ENCODE measurements at places on chromosomes 2 and 18.

GRCh38 chr2:207332480-207333212 lies 166.9 kb upstream of the KLF7 start:
- DNase-seq = no peak

DNA sequence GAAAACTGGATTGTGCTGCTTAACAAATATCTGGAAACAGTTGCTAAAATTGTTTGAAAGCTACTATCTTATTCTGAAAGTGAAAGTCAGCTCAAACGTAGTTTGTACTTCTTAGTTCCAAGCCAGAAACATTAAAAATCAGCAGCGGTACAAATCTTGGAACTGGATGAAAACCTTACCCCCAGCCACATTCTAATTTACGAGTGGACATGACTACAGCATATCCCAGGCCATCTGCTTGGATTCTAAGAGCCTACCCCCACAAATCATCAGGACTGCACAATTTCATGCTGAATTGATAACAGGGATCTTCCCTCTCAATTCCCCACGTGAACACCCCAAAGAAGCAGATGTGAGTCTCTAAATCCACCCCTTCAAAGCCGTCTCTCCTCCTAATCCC lies 158.7 kb upstream of the NCKAP5 start:
- DNase-seq = no peak

DNA sequence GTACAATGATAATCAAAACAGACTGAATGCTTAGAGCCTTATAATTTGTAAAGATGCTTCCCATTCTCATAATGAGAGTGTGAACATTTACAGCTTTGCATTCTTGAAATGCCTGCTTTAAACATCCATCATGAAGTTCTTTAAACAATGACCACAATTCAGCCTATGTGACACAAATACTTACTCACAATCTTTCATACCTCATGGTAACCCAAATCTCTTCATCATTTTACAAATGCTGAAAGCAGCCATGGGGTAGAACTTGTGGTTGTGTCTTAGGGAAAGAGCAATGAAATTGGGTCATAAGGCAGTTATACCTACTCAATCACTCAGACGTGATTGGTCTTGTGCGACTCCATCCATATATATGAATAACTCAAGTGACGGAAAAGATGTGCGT lies 140.7 kb downstream of the RND3 start:
- DNase-seq = no peak

DNA sequence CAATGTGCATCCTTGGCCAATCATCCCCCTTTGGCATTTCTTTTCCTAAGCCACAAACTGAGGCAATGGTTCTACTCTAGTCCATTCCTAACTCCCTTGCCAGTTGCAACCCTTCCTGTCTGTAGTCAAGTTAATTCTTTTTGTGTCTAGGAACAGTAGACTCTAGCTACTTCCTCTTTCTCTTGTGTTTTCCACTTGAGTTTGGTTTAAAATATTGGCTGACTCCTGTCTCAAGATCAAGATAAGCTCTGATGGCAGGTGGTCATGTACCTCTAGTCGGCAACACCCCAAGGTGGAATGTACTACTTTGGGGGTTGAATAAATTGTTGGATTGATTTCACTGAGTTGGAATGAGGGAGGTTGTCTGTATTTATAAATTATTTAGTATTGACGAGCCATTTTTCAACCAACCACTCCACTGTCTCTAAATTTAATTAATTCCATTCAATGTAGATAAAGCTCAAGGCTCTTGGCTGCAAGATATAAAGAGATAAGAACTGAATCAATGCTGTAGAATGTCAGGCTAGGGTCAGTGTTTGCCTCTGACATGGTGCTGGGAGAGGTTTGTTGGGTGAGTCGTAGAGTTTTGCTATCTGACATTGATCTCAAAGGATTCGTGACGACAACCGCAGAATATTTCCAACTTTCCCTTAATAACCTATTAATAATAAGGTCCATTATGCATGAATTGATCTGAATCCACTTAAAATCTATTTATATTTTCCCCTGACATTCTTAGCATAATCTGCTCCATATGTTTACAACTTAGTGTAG lies 188.7 kb upstream of the APCDD1 start:
- no peak for DNase-seq

- DNase-seq = no peak
Measured at GRCh38 chr2:72562451-72563153, 263.2 kb downstream of the EXOC6B start.

DNA sequence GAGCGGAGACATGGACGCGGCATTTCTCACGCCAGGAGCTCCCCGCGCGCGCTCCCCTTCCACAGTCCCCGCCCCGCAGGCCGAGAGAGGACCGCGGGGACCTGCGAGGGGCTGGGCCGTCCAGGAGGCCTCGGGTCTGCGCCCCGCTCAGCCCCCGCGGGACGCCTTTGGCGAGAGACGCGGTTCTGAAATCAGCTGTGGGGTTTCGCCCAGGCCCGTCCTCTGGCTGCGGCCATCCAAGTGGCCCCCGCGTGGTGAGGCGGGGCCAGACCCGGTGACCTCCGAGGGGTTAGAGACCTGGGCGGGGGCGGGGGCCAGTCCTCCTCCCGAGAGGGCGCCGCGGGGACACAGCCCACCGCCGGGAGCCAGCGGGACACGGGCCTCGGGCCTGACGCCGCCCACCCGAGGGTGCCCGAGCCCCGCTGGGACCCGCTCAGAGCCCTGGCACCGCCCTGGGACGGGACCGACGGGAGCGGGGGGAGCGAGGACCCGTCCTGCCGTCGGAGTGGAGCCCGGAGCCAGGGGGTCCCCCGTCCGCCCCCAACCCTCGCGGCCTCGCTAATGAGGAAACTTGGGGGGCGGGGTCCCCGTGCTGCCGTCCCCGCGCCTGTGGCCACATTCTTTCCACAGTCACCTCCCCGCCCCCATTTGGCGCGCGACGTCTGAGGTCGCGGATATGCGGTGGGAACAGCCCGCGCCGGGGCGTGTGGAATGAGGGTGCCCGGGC lies 6.1 kb upstream of the SALL3 start:
- DNase-seq = no peak

GRCh38 chr2:181170256-181170655 lies 189.9 kb downstream of the UBE2E3 start:
- no peak for DNase-seq

GRCh38 chr2:157321466-157321865 lies 4.2 kb downstream of the ERMN start:
- DNase-seq = no peak

DNA sequence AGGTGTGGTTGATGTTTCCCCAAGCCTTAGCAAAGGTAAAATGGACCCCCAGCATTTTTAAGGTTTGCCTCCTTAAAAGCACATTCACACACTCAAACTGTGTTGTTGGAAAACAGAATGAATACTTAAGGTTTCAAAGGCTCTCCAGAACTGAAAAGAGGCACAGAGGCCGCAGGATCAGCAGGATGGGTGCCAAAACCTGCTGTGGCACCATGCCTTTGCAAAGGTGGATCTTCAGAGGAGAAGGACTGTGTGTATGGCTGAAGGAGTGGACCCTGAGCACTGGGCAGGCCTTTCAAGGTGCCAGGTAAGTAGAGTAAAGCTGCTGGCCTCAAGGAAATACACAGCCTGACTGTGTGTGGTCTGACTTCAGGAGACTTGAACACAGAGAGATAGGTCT lies 127.3 kb downstream of the XRCC5 start:
- DNase-seq = no peak

DNA sequence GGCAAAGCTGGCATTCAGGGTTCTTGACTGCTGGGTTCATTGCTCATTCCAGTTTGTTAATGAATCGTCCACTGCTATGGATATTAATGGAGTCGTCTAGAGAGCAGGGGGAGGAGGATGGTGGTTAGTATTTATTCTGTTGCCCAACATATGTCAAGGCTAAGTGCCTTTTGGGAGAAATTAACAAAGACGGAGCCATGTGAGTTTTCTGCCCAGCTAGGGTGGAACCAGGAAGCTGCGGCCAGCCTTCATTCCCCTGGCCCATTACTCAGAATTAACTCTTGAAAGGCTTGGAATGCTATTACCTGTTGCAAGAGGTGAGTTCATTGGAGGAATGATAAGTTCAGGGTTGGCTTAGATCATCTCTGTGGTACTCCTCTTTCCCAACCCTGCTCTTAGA lies 19.3 kb downstream of the IGFBP2 start:
- DNase-seq = no peak

DNA sequence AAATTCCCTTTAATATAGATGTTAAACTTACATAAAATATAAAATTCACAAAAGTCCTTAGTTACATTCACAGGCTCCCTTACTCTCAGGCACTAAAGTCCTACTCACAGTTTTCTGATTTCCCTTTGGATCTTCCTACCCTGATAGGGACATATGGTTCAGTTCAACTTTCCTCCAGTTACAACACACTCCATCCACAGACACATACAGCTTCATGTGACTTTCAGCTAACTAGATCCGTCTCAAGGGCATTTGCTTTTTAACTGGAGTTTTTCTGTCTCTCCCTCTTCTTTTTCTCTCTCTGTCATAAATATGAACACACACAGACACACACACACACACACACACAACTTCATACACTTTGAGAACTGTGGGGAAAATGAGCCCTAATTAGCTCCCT lies 419.2 kb downstream of the LRP1B start:
- DNase-seq = no peak

- no peak for DNase-seq
Measured at GRCh38 chr2:12441750-12442475, 274.8 kb upstream of the TRIB2 start.

DNA sequence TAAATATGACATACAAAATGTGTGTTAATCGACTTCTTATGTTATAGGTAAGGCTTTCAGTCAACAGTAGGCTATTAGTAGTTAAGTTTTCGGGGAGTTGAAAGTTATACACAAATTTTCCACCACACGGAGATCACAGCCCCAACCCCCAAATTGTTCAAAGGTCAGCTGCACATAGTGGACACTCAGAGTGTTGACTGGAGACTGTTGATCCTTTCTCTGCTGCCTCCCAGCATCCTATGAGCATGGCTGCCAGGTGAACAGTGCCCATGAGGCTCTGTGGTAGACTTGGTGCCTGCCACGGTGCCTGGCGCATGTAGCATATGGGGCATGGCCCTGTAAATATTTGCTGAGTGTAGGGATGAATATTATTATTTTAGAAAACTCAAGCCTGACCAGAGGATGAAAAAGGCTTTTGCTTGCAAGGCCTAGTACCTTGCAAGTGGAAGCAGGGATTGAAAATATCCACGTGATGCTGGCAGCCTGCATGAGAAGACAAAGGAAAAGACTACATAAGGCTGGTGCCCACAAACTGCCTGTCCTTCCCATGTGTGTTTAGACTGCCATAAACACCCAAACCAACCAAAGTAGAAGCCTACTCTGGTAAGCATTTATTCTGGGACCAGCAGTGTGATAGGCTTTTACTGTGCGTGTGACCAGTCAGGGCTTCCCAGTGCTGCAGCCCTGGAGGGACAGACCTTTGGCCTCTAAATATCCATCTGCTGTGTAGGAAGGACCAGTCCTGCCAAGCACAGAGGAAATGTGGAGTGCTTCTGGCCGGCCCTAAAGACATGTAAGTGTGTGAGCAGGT lies 226.1 kb downstream of the LDLRAD4 start:
- DNase-seq = no peak

DNA sequence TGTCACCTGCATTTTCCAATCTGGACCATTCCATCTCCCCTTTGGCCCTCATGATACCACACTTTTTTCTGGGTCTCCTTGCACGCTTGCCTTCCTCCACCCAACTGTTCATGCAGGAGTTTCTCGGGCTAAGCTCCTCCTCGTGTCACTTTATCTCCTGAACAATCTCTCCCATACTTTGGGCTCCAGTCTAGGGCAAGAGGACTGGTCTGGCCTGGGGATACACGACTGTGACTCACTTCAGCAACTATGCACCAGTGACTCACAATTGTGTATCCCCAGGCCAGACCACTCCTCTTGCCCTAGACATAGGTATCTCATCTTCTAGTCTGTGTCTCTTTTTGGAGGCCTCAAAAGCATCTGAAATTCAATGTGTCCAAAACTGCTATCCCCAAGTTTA lies 149.4 kb upstream of the PTPRM start:
- no peak for DNase-seq
